ENCODE measurements at places on chromosomes 3 and 15.

- no peak for DNase-seq
Measured at GRCh38 chr15:101669744-101670143, 17.6 kb upstream of the TM2D3 start.

DNA sequence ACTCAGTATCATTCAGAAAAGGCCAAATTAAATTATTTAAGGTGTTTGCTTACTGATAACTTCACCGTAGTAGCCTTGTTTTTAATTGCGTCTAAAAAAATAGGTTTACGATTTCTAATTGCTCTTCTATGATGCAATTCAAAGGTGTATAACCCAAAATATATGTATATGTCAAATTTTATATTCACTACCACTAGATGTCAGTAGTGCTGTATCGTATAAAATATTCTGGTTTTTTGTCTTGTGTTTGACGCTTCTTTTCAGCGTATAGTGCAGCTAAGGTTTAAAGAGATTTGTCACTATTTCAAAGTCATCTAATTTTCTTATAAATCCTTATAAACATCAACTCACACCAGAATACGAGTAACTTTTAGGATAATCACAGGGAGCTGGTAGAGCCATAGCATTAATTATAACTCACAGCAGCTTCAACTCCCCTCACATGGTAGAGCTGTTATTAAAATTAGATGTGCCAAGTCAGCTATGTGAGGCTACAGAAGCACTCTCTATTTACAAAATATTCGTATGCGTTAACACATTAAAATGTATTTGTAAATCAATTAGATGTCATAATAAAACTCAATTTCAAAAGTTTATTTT is 3.5 kb downstream of the PFN2 start:
- no peak for DNase-seq

DNA sequence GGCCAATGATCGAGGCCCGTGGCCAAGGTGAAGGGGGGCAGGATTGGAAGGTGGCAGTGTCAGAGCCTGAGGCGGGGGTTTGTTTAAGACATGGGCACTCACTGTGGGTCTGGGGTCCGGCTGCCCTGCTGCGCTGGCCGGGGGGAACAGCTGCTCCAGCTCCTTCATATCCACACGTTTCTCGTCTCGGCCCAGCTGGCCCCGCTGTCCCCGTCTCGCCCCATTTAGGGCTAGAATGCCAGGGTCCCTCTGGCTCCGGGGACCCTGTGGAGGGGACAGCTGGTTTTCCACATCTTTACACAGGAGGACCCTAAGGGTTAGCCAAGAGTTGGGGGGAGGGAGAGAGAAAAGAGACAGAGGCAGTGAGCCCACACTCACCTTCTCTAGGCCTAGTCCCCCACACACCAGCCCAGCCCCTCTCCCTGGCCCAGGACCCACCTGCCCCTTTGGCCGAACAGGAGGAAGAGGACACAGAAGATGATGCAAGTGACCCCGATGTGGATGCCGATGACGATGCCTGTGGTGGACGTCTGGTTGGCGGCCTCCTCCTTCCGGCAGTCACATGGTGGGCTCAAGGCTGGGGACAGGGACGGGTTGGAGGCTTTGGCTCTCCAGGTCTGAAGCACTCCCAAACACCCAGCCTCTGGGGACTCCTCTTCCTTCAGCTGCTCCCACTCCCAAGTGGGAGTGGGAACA is 25.0 kb downstream of the RNU5B-1 start:
- DNase-seq, result no peak

DNA sequence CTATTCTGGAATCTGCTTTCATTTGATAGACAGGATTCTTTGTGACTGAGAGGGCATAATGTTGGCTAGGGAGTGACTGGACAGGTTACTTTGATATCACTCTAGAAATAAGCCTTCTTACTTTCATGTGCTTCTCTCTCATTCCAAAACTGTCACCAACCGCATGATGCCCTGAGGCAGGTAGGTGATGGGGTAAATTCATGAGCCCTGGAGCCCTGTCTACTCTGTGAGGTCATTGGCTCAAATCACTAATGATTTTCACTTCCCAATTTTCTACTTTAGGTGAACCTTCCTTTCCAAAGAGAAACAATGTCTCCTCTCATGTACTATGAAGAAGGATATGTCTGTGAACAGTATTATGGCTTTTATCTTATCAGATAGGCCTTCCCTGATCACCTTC is 596.7 kb downstream of the TUSC7 start:
- DNase-seq, result no peak

DNA sequence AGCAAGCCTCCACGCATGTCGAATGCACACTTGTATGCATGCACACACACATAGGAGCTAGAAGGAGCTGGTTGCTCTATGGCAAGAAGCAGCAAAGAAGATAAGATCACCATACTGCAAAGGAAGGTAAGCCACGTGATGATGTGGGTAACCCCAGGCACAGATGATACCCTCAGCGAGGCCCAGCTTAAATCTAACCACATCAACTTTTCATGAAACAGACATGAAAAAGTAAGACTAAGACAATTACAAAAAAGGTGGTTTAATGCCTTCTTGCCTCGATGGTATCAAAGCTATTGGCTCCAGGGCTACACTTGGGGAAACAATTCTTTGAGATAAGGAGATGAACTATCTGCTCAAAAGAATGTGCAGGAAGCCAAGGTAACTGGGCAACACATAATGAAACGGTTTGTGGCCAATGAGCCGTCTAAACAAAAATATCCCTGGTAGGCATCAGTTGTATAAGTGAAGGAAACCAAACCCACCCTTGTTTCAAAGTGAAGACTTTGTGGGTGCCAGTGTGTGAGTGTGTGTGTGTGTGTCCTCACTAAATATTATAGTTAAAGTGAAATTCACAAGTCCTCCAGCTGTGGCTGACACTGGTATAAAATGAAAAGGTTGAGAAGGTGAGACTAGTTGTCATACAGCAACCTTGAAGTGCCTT is 365.7 kb upstream of the ICE2 start:
- DNase-seq, result no peak

- no peak for DNase-seq
Measured at GRCh38 chr15:80760960-80761359, 18.2 kb upstream of the CEMIP start.

GRCh38 chr15:32757426-32757825 is 39.6 kb downstream of the GREM1 start:
- DNase-seq, result no peak

- no peak for DNase-seq
Measured at GRCh38 chr3:22380253-22380652, 629.2 kb upstream of the ZNF385D start.

GRCh38 chr3:4138786-4139431 is 164.3 kb upstream of the SETMAR start:
- DNase-seq, result no peak

DNA sequence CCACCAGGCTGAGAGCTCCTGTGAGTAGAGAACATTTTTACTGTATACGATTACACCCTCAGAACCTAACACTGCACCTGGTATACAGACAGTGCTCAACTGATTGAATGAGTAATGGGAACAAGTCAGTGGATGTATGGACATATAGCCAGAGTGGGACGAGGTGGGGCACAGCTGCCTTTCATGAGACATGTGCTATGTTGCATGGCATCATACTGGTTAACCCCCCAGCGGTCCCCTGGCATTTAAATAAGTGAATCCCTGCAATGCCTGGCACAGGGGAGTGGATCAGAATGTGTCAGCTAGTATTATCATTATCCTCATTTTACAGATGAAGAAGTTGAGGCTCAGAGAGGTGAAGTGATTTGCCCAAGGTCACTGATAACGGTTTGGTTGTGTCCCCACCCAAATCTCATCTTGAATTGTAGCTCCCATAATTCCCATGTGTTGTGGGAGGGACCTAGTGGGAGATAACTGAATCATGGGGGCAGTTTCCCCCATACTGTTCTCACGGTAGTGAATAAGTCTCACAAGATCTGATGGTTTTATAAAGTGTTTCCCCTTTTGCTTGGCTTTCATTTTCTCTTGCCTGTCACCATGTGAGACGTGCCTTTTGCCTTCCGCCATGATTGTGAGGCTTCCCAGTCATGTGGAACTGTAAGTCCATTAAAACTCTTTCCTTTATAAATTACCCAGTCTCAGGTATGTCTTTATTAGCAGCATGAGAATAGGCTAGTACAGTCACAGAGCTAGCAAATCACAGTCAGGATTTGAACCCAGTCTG is 56.0 kb upstream of the ATP2B2 start:
- DNase-seq, result no peak

DNA sequence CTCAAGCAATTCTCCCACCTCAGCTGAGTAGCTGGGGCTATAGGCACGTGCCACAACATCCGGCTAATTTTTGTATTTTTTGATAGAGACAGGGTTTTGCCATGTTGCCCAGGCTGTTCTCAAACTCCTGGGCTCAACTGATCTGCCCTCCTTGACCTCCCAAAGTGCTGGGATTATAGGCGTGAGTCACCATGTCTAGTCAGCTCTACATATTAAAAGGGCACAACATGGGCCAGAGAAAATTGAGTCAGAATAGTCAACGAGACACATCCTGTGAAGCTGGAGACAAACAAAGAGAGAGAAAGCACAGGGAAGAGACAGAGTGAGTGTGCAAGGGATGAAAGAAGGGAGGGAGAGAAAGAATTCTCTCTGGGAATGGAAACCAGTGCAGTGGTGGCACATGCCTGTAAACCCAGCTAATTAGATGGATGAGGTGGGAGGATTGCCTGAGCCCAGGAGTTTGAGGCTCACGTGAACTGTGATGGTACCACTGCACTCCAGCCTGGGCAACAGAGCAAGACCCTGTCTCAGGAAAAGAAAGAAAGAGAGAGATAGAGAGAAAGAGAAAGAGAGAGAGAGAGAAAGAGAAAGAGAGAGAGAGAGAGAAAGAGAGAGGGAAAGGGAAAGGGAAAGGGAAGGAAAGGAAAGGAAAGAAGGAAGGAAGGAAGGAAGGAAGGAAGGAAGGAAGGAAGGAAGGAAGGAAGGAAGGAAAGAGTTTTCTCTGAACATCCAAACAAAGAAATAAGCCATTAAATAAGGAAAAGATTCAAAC is 107.2 kb upstream of the SLC25A36 start:
- DNase-seq, result no peak

DNA sequence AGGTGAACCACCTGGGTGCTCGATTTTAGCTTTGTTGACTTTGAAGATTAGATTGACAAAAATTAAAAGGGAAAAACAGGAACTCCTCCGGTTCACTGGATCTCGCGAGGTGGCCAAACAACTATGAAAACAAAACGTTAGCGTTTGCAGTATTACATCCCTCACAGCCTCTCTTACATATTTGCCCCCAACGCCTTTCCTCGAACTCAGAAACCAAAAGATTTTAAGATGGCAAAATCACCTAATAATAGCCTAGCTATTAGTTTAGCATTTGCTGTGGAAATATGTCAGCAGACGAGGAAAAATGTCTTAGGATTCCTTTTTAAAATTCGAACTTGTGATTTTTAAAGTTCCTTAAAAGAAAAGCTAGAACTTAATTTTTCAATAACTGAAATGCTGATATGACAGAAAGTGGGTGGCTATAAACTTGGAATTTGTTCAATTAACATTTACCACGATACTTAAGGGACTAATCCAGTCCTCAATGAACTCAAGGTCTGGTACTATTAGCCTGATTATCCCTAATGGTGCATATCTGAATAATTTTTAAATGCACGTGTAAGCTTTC is 491 bp upstream of the SENP7 start:
- no peak for DNase-seq

GRCh38 chr15:70566047-70566835 is 197.1 kb downstream of the UACA start:
- DNase-seq, result no peak

- no peak for DNase-seq
Measured at GRCh38 chr3:138919325-138919724, 27.6 kb downstream of the FOXL2 start.

- no peak for DNase-seq
Measured at GRCh38 chr3:143783851-143784370, 64.4 kb downstream of the SLC9A9 start.

GRCh38 chr3:191563722-191564121 is 102.8 kb downstream of the PYDC2 start:
- DNase-seq, result no peak

DNA sequence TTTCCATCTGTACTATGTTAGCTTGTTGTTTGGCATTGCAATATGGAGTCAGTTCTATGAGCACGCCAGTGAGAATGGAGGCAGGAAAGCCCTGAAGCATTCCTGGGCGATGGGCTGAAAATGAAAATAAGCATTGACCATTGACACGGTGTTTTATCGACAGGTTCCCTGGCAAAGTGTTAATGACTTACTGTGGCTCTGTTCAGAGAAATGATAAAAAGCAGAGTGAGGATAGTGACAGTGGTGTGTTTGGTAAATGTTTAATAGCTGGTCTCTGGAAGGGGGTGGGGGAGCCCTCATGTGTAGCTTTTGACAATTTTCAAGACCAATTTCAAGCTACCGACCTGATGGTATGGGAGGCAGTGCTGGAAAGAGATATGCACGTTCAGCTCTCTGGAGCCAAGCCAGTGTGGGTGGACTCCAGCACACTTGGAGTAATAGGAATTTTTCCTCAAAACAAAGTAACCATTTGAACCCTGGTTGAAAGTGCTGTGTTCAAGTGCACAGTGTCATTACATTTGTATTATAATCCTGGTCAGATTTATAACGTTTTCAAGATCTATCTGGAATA is 341.7 kb upstream of the ROBO2 start:
- DNase-seq, result no peak

DNA sequence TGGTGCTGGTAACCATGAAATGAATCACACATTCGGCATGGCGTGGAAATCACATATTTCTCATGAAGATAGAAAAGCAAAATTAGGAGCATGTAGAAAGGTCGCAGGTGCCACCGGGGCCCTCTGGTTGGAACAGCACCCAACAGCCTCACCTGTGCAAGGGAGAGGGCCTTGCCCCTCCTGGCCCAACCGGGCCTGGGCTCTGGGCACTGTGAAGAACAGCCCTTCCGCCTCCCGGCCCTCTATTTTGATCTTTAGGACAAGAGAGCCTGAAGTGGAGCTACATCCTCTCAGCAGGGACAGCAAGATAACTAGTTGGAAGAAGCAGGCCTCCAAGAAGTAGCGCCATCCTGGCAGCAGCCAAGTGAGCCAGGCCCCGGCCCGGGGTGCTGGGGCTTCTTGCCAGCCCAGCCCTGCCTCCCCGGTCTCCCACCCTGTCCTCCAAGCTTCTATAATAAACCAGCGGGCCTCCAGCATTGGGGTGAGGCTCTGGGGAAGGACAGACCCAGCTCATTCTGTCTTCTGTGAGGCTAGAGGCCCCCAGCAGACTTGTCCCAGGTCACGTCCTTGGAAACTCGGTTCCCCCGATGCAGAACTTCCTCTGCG is 46.1 kb upstream of the FGD5 start:
- DNase-seq, result no peak

DNA sequence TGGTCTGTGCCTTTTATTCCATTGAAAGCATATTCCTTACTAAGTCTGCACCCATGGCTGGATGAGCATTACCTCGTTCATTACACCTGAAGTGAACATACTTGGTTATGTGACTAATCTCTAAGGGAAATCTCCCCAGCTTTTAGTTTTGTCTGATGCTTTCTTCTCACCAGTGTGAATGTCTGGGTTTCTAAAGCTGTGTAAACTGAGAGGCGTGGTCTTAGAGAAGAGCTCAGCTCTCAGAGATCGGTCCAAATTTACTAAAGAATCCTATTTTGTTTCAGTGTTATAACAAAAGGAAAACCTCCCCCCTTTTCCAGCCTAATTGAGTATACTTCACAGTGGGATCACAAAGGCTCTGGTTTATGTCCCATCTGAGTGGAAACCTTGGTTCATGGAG is 352.3 kb downstream of the PTPRG start:
- no peak for DNase-seq

- no peak for DNase-seq
Measured at GRCh38 chr3:118900737-118901525, 133.7 kb downstream of the IGSF11 start.

GRCh38 chr3:54356261-54357045 is 234.1 kb downstream of the CACNA2D3 start:
- no peak for DNase-seq
